ENCODE measurements at places on chromosomes 1 and 21. TPM values are rescaled to one million over a fixed set of nuclear protein-coding genes. Genes with fewer than 3 reads are reported as not detected.

GRCh38 chr1:31702836-31703404, 897 bp downstream of the COL16A1 start:
- no peak for DNase-seq

DNA sequence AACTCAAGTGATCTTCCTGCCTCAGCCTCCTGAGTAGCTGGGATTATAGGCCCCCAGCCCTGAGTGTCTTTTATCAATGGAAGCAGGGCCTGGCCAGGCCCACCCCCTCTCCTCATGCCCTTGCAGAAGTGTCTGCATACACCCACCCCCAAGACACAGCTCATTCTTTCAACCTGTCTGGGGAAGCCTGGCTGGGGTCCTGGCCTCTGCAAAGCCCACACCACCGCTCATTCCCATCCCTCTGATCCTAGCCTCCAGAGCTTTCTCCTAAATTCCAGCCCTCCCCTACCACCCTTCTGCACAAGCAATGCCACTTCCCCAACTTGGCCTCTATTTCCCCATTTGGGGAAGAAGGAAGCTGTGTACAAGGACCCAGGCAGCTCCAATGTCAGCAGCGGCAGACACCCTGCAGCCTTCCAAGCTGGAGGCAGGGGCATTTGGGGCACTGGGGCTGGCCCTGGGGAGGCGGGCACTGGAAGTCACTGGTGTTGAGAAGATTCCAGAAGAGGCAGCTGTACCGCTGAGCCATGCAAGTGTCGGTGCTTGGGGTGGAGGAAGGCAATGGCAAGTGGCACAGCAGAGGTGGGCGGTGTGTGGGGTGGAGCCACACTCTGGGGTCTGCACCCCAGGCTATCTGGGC, 33.7 kb upstream of the ARF1 start:
- DNase-seq = no peak

- no peak for DNase-seq
Observed at GRCh38 chr1:13588946-13589796, 5.5 kb downstream of the PDPN start.

Gene FAM3B
- not detected for total RNA-seq

DNA sequence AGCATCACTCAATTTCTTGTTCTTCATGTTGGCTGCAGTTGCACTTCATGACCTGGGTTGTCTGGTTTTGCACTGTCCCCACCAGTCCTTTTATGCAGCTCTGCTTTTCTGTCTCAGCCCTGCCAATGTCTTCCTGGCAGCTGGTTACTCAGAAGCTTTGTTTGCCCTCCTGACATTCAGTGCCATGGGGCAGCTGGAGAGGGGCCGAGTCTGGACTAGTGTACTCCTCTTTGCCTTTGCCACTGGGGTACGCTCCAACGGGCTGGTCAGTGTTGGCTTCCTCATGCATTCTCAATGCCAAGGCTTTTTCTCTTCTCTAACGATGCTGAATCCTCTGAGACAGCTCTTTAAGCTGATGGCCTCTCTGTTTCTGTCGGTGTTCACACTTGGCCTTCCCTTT, 6.6 kb downstream of the PIGV start:
- no peak for DNase-seq

GRCh38 chr1:173195596-173196088, 11.5 kb downstream of the TNFSF4 start:
- no peak for DNase-seq

Gene ESRRG
- total RNA-seq = not detected

GRCh38 chr1:39034114-39034654, 8.0 kb downstream of the NDUFS5 start:
- no peak for DNase-seq

DNA sequence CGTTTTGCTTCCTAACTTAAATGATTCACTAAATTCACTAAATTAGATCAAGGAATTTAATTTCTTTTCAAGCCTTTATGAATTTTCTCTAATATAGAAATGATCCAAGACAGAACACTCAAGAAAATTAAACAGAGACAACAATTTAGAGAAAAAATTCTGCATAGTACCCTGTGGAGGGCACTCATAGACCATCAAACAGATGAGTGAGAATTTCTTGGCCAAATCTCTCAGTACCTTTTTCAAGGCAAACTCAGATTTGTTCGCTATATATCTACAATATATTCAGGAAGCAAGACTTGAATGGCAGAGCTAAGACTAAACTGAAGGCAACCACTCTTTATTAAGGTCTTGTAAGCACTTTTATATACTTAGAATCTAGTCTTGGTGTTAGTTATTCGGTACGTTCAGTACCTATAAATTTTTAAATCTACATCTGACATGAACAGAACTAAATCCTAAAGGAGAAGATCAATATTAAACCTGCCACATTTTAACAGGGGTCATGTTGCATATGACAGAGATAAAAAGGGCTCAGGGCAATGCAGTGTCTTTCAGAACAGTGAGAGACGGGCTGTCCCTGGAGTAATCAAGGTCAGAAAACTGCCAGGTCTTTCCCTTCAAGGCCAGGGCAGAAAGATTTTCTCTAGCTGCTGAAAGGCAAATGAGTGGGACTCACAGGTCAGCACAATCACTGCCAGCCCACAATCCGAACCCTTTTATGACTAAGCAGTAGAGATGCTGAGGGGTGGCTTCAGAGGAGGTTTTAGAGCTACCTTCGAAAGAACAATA, 118.8 kb upstream of the TMPRSS15 start:
- no peak for DNase-seq

DNA sequence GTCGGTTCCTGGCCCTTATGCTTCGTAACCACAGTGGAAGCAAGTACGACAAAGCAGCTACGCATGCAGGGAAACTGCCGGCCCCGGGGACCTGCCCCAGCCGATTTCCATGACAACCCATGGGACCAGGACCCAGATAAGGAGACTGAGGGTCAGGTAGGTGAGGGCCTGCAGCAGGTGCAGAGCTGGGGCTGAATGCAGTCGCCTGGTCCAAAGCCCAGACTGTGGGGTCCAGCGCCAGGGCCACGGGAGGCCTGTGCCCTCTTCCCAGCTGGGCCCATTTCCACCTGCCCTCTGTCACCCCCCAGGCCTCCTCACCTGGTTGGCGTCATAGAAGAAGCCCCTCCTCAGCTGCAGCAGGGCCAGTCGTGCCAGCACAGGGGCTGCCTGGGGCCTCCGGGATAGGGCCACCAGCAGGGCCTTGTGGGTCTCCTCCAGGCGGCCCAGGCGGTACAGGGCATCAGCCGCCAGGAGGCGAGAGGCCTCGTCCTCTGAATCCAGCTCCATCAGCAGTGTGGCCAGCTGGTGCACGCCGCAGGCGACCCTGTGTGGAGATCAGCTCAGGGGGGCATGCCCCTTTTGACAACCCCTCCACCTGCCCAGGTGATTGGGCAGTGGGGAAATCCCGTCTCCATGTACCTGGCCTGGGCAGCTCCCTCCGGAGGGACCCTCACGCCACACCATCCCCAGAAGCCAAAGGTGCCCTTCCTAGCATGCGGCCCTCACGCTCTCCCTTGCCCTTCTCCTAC, 14.2 kb downstream of the TTC34 start:
- DNase-seq = peak; percentile 6

GRCh38 chr1:85316321-85316720, 39.9 kb upstream of the BCL10 start:
- DNase-seq = no peak

GRCh38 chr1:115134850-115135480, 45.7 kb upstream of the TSPAN2 start:
- no peak for DNase-seq

GRCh38 chr1:84434081-84434769, 35.9 kb downstream of the DNASE2B start:
- no peak for DNase-seq
